ENCODE measurements at places on chromosomes 5 and 9.

GRCh38 chr9:99820685-99821395 is 845 bp upstream of the NR4A3 start:
- no peak for DNase-seq

GRCh38 chr9:86549401-86549811 is 195.2 kb upstream of the TUT7 start:
- DNase-seq: no peak

DNA sequence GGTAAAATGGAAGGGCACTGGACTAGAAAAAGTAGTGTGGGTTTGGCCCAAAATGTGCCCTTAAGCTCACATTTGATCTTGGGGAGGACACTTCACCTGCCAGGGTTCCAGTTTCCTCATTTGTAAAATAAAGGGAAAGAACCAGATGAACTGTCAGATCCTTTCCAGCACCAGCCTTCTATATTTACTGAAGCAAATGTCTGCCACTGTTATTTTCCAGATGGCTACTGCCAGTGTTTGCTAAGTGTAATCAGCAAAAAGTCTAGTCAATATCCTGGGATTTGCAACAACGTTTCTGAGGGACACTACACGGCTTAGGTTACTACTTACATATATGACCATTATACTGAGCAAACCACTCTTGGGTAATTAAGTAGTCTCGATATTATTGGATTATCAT is 340.3 kb downstream of the KCNN2 start:
- DNase-seq: no peak

DNA sequence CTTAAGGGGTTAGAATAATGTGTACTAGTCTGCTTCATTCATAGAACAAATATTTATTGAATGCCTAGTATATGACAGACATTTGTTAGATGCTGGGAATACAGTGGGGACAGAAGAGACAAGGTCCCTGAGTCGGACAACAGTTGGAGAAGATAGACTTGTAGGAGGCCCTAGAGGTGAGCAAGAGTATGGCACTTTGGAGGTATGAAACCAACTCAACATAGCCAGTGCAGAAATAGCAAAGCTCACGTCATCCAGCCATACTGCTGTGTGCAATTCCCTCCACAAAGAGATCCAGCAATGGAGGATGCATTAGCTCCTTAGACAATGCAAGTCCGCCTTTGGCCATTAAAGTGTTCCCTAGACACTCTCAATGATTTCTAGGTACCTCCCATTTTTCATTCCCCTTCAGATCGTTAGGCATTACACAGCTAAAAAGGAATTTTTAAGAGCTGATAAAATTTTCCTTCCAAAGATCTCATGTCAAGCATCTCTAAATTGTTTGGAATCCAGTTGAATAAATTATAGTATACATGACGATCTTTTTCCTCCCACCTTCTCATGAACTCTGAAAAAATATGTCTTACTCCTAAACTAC is 1949.6 kb upstream of the WWC1 start:
- no peak for DNase-seq

GRCh38 chr9:69145144-69145715 is 28.8 kb upstream of the TJP2 start:
- no peak for DNase-seq

GRCh38 chr5:62791059-62791458 is 212.4 kb downstream of the LRRC70 start:
- DNase-seq: no peak

GRCh38 chr5:543755-544674 is 19.8 kb upstream of the SLC9A3 start:
- DNase-seq: peak; percentile 16

Measured in substantia nigra (tissue), 51 donors.